ENCODE measurements at places on chromosomes 2 and 18.

DNA sequence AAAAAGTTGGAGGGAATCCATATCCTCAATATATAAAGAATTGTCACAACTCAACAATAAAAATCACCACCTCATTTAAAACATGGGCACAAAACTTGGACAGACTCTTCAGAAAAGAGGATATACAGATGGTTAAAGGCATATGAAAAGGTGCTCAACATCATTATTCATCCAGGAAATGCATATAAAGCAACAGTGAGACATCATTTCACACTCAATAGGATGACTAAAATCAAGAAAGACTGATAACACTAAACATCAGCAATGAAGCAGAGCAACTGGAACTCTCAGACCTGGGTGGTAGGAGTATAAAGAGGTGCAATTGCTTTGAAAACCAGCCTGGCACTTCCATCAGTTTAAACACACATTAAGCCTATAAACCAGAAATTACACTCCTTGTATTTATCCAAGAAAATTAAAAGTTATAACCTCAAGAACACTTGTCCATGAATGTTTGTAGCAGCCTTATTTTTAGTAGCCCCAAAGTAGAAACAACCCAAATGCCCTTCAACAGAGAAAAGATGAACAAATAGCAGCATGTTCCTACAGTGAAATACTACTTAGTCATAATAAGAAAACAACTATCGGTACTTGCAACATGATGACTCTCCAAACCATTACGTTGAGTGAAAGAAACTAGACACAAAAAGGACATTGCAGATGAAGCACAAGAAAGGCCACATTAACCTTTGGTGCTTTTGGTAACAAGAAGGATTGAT lies 79.1 kb upstream of the TANC1 start:
- DNase-seq = no peak

DNA sequence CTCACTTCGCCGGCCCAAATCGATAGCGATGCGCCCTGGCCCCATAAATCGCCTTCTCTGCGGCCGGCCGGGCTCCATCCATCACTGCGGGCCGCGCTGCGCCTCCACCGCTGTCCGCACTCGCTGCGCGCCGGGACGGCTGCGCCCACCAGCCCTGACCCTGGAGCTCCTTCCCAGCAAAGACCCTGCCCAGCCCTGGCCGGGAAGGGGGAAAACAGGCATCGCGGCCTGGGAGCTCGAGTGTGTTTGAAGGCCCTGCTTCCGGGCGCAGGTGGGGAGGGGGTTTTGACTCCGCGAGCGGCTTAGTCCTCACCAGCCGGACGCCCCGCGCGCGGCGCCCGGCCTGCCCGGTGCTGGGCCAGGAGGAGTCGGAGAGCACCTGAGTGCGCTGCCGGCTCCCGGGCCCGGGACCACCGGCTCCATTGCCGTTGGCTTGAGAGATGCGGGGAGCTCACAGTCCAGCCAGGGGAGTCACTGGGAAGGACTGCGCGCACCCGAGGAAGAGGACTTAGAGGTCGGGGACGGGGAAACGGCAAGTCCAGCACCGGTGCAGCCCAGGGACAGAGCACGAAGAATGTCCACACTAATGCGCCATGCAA lies 1.1 kb downstream of the PAX8 start:
- DNase-seq = no peak

DNA sequence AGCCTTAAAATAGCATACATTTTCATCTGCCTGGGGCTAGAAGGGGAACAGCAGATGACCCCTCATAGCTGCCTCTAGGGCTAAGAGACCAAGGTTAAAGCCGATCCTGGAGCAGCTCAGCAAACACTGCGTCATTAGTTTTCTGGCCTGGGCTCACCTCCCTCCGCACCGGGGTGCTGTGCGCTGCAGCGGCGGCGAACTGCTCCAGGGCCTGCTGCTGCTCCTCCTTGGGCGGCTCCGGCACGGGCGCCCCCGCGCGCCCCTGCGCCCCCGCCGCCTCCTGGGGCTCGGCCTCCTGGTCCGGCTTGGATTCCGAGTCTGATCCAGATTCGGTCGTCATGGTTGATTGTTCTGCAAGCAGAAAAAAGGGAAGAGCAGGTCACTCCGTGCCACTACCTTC lies 55.0 kb downstream of the EPB41L3 start:
- no peak for DNase-seq

- DNase-seq = no peak
These were observed 59.3 kb downstream of the WDR75 start for GRCh38 chr2:189500456-189501160.

- DNase-seq = no peak
These were observed 10.4 kb downstream of the FIGLA start for GRCh38 chr2:70779911-70780545.

DNA sequence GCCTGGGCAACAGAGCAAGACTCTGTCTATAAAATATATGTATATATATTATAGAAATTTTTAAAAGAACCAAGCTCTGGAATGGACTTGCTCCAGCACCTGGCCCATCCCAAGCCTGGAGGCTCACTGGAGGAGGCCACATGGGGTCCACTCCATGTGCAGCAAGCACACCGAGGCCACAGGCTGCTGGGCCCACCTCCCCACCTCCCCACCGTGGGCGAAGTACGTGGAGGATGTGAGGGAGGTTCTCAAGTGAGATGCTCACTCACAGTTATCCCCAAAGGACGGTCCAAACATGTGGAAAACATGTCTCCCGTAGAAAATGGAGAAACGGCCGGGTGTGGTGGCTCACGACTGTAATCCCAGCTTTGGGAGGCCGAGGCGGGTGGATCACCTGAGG lies 13.9 kb upstream of the RAB17 start:
- DNase-seq = no peak

DNA sequence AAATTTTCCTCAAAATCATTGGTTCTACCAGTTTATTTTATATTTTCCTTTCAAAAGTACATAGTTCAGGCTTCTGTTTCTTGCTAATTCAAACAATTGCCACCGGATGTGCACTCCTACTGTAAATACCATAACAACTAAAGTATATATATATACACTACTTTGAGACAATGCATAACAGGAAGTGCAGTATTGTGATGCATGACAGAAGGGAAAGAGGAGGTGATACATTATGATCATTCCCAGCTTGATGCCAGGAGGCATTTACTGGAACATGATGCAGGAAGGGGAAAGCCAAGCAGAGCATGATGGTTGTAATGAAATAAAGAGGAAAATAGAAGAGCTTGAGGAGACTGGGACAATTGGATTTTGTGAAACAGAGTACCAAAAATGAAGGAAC lies 215.2 kb upstream of the NT5C1B start:
- no peak for DNase-seq

GRCh38 chr2:143254110-143254509 lies 124.9 kb downstream of the ARHGAP15 start:
- peak; percentile 42 for DNase-seq

DNA sequence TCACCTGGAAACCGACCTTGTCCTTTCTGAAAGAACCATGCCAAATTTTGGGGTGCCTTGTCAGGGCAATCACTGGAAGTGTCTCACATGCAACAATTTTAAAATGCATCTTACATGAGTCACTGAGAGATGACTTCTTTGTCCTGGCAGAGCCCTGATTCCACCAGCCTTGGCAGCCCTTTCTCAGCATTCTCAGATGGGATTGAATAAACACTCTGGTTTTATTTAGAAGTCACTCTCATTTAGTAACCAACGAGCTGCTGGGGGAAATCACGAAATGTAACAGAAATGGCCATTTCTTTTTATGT lies 3.8 kb upstream of the ATP8B1 start:
- no peak for DNase-seq

DNA sequence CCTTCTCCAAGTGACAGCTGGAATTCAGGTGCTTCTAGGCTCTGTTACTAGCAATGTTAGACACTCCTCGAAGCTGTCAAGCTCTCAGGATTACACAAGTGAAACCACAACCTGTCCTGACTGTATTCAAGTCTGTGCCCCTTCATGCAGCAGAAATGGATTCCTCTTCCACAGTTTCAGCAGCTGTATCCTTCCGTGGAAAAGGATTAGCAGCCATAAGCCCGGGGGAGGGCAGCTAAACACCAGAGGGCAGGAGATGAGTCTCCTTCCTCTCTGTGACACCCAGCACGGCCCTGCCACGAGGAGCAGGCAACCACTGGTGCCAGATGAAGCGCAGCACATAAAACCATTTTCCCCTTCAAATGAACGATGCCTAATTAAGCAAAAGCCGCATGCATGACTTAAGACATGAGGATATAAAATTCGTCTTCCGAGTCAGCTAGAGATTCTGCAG lies 1.2 kb downstream of the ST3GAL5 start:
- DNase-seq = peak; percentile 86

DNA sequence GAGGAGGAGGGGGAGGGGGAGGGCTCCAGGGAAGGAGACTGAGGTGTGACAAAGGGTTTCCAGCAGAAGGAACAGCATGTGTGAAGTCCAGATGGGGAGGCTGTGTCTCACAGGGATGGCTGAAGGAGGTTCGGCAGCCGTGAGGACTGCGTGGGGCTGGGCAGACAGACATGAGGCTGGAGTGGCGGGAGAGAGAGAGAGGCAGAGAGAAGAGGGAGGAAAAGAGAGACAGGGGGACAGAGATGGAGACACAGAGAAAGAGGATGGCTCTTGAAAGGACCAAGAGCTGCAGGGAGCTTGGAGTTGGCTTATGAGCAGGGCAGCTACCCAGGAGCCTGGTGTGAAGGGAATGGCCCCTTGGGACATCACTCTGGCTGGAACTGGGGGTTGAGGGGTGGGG lies 138.9 kb upstream of the ASB18 start:
- DNase-seq = no peak

- DNase-seq = no peak
These were observed 124.3 kb upstream of the AQP4 start for GRCh38 chr18:26989842-26990241.

DNA sequence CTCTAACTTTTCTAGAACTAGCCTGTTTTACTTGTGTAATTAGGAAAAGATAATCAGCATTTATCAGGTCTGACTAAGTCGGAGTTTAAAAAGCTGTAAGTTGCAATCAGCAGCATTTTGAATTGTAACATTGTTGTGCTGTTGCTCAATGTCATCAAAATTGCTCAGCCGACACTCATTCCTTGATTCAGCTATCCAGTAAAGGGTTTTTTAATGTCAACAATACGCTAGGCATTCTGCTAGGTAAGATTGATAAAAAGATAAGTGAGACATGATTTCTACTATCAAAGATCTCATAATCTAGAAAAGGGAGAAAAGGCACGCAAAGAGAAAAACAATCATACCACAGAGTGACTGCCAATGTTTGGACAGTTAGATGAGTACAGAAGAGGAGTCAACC lies 327.1 kb upstream of the CDH2 start:
- no peak for DNase-seq

DNA sequence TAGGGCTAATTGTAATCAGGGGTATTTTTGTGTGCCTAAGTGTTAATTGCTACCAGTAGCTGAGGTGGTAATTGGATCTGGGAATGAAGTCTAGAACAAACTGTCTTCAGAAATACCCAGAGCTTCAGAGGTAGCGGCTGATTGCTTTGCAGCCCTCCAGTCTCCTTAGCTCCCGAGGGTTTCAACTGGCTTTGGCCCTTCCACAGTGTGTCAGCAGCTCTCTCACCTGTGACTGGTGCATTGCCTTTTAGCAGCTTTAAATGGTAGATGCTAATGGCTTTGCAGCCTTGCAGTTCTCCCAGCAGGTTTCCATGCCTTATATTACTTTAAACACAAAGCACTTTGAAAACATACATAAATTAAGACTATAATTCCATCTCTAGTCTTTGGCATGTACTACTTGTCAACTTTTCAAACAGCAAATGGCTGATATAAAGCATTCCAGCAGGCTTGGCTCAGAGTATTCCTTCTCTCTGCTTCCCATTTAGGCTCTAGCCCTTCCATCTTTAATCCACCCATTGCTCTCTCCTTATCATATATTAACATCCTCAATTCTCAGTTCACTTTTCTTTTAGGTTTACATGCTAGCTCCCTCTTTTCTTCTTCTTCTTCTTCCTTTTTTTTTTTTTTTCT lies 156.4 kb upstream of the GALNT13 start:
- DNase-seq = no peak

DNA sequence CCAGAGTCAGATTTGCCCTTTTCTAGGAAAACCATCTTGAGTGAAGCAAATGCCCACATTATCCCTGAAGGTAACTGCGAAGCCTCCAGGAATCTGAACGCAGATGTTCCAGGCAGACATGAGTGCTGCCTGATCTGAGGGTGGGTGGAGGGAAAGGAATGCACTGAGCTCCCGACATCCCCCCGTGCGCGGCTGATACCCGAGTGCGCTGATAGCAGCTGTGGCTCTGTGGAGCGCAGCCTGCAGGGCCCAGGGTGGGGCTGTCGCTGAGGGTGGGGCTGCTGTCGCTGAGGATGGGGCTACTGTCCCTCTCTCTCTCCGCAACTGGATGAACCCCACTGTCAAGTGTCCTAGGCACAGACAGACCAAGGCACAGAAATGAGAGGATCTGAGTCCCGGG lies 82.4 kb downstream of the GFPT1 start:
- DNase-seq = no peak

DNA sequence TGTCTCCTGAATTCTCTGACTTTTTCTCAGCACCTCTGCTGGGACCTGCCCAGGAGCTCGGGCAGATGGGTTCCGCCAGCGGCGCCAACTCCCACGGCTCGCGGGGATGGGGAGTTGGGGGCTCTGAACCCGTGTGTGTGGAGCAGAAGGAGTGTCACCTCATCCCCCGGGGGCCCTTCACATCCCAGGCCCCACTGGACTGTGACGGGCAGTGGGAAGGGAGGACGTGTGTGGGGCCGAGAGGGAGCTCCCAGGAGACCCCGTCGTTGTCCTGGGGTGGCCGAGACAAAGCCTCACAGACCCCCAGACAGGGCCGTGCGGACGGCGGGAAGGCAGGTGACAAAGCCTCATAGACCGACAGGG lies 130.0 kb upstream of the CTDP1 start:
- no peak for DNase-seq

DNA sequence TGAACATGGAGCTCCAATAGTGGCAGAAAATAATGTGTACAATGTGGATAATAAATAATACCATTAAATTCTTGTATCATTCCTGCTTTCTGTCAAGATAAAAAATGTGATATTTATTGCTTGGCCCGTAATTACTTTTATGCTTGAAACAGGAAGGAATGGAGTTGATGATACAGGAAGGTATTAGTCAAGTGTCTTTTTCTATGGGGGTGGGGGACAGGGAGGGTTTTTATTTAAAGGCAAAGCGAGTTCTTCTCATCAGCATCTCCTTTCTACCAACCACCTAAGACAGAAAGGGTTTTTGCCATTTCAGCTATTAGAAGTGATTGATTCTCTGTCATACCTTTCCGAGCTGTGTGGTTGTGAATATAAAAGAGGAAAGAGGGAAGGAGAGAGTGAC lies 135.3 kb downstream of the DCC start:
- no peak for DNase-seq

DNA sequence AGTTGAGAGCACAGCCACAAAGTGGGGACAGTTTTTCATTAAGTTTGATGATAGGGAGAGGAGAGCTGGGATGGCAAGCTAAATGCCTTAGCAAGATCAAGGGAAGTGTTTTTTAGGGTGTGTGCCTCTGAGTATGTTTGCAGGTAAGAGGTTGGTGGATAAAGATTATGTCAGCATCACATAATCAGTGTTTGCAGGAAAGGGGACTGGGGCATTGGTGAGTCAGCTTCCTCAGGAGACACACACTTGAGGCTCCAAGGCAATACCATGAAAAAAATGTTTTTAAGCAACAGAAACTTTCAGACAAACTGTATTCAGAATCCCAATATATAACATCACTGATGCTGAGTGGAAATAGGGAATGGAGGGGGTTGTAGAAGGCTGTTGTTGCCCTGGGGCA lies 25.4 kb upstream of the DTNB start:
- no peak for DNase-seq
